ENCODE measurements at places on chromosomes 1 and 21.

DNA sequence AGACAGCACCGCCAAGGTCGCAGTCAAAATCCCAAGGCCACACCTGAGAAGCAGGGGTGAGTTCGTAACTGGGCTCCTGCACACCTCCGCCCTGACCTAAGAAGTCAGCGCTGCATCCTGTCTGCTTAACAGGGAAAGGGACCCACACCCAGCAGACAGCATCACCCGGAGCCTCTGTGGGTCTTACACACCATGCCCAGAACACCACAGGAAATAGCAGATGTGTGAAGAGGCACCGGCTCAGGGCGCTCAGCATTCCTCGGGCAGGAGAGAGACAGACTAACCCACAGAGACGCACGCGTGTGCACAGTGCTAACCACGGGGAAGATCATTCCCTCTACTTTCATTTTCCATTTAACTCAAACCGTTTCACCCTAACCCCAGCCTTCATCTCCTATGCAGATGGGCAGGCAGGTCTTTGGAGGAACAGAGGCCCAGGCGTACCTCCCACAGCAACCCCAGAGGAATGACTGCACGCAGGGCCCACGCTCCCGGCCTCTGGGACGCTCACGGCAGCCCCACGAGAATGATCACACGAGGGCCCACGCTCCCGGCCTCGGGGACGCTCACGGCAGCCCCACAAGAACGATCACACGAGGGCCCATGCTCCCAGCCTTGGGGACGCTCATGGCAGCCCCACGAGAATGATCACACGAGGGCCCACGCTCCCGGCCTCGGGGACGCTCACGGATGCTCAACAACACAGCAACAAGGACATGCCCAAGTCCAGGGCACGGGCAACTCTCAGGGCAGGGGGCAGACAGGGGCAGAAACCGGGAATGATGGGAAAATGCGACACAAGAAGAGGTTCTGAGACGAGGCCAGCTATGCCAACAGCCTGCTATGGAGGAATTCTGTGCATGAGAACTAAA lies 20.9 kb downstream of the POFUT2 start:
- DNase-seq, result no peak

GRCh38 chr1:30662291-30662840 lies 61.0 kb downstream of the MATN1 start:
- DNase-seq, result no peak

DNA sequence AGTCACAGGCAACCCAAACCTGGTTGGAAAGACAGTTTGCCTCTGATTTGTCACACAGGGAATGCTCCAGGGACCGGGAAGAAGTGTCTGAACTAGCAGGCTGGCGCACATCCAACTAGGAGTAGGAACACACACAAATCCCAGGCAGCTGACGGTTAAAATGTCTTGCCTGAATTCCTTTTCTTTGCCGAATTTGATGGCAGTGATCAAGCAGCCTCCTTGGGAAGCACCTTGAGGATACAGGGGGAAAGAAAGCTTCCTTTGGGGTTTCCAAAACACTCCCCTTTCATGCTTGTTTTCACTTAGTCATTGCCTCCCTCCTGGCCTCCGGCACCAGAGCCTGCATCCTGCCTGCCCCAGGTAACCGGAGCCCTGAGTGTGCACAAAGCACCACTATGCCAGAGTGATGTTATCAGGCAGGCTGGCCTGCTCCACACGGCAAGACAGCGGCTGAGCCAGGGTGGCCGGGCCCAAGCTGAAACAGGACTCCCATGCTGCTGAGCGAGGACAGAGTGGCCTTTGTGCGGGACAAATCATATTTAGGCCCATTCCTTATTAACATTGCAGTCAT lies 193.8 kb downstream of the LMX1A start:
- no peak for DNase-seq

- no peak for DNase-seq
These were observed 28.9 kb upstream of the APP start for GRCh38 chr21:26199456-26199855.

- DNase-seq, result no peak
These were observed 245.3 kb downstream of the CTH start for GRCh38 chr1:70656361-70656760.

DNA sequence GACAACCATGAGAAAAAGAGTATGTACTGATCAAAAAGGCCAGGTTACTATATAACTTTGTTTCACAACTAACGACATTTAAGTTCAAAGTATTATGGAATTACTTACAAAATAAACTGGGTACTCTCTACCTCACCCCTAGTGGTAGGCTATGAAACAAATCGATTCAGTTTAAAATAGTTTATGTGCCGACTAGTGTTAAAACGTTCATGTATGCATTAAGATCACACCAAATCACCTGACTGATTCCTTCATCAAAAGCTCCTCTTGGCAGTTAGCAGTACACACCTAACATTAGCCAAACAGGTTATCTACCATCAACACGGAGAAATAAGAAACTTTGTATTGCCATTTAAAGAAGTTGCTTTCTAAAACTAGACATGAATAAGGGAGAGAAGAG lies 137.1 kb downstream of the AKT3 start:
- DNase-seq, result no peak

DNA sequence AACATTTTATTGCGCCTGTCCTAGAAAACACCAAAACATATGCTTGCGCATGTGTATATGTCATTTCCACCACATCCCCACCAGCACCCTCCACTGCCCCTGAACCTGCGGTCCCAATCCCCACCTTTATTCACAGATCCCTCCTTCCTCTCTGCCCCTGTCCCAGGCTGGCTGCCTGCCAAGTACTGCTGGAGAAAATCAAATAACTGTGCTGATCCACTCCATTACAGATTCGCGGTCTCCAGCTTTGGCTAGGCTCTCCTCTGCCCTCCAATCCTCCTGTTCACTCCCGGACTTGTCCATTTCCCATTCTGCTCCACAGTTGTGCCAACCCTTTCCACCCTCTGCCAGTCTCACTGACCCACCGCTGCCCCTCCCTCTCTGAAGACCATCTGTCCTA lies 59.3 kb upstream of the GJB5 start:
- DNase-seq, result no peak

DNA sequence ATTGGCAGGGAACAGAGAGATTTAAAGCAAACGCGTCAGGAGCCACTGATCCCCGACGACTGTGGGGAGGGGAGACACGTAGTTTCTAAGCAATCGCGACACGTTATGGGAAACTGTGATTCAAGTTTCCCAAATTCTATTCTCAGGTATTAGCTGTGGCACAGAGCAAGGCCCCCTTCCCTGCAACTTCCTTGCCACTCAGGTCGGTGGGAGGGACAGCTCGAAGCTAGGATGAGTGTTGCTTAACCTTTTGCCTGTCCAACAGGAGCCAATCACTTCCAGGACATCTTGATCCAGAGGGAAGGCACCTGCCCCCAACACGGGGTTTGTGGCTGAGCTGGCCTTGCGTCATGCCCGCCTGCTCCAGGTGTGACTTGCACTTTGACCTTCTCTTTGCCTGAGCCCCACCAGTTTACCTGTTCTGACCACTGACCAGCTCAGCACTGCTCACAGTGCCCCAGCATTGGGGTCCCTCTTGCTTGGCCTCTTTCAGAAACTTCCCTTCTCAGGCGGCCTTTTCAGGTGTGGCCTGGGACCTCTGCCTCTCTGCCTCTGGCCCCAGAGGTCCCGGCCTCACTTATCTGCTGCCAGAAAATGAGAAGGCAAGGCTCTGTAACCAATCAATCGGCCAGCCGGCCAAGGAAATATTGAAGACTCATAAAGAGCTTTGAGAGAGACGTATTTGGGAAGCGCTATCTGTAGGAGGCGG lies 24.6 kb downstream of the TEX35 start:
- DNase-seq, result no peak

DNA sequence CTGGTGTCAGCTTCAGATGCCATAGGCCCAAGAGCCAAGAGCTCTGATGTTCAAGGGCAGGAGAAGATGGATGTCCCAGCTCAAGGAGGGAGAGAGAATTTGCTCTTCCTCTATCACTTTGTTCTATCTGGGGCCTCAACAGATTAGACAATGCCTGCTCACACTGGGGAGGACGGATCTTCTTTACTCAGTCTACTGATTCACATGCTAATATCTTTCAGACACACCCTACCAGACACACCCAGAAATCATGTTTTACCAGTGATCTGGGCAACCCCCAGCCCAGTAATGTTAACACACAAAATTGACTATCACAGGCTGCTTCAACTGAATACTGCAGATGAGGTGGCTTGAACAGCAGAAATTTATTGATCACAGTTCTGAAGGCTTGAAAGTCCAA lies 69.0 kb downstream of the OLFML3 start:
- no peak for DNase-seq

- DNase-seq, result no peak
These were observed 20.6 kb downstream of the CSF1 start for GRCh38 chr1:109931189-109931731.

GRCh38 chr21:37449302-37449937 lies 82.8 kb downstream of the DYRK1A start:
- no peak for DNase-seq

GRCh38 chr1:119712342-119713038 lies 756 bp downstream of the PHGDH start:
- peak; percentile 16 for DNase-seq

- DNase-seq, result no peak
These were observed 33.5 kb downstream of the RXRG start for GRCh38 chr1:165411396-165411795.

GRCh38 chr21:39373634-39374033 lies 24.7 kb upstream of the HMGN1 start:
- no peak for DNase-seq

DNA sequence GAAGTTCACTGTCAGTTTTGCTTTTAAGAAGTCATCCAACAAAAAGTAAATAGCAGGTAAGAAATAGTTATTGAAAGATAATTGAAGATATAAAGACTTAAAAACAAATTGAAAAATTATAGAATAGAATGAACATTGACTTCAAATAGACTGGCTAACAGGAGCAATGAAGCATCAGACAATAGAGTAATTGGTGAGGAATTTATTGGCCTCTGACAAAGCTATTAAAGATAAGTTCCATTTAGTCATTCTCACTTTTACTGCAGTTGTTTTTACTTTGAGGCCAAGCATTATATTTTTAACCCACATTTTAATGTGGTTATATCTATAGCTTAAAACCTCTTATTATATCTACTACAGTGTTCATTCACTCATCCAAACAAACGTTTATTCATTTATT lies 228.8 kb upstream of the ADGRL2 start:
- DNase-seq, result no peak

- no peak for DNase-seq
These were observed 18.1 kb upstream of the HMCN1 start for GRCh38 chr1:185716095-185716494.

DNA sequence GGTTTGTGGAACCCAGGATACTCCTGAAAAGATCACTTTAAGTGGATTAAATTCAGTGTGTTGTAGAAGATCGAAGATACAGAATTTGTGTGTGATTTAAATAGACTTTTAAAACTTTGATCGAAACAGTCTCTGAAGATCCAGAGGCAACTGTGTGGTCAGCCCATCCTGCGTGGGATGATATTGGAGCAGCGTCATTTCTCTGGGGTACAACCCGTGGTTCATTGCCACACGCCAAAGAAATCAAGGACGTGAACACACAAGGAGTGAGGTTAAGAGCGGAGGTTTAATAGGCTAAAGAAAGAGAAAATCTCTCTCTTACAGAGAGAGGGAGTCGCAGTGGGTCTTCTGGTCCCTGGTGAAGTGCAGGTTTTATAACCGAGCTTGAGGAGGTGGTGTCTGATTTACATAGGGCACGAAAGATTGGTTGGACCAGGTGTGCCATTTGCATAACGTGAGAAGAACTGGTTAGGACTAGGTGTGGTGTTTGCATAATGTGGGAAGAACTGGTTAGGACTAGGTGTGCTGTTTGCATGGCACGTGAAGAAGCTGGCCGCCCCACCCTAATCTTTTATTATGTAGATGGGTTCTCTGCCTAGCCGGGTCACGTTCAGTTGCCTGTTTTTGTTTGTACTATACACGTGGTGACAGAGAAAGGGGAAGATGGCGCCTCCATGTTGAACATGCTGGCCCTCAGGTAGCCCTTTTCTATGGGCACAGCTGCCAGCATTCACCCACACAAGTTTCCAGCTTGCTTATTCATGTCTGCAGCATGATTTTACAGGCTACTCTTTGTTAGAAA lies 82.3 kb downstream of the ADSS2 start:
- DNase-seq, result no peak

- no peak for DNase-seq
These were observed at the start of gene ATP1A2 for GRCh38 chr1:160115545-160116282. Gene ATP1A2 (plus strand): TSS chr1:160115759. CDS start chr1:160115862, 103 bp downstream.

GRCh38 chr1:11521582-11522399 lies 42.8 kb downstream of the DISP3 start:
- no peak for DNase-seq

GRCh38 chr1:206655471-206655882 lies 20.1 kb downstream of the DYRK3 start:
- no peak for DNase-seq

- no peak for DNase-seq
These were observed 65.2 kb upstream of the TINAGL1 start for GRCh38 chr1:31510853-31511789.

GRCh38 chr1:99365545-99365944 lies 101.3 kb downstream of the PLPPR4 start:
- no peak for DNase-seq

- no peak for DNase-seq
These were observed 50.6 kb upstream of the BACH1 start for GRCh38 chr21:29248124-29248523.

DNA sequence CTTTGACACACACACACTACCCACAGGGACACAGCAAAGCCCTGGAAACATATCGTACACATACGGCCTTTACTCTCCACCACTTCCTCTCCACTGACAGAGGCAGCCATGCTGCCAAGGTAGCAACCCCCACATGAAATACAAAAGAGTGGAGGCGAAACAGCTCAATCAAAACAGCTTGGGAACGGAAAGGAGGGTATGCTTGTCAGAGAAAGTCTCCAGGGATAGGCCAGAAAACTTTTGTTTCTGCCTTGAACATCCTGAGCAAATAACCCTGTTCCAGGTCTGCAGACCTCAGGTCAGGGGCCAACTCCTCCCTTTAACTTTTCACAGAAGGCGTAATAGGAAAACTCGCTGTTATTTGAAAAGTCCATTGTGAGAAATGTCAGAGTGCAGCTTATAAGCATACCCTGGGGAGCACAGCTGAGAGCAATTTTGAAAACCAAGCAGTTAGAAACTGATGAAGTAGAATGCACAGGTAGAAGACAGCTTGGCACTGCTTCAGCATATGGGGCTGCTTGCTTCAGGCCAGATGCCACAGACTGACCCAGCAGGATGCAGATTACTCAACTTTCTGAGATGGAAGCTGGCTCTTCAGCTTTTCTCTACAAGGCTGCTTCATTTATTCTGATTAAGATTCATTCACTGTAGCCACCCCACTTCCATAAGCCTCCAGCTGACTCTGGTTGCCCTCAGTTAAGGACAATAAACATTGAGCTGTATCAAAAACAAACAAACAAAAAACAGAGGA lies 18.0 kb downstream of the KIAA0319L start:
- DNase-seq, result no peak

DNA sequence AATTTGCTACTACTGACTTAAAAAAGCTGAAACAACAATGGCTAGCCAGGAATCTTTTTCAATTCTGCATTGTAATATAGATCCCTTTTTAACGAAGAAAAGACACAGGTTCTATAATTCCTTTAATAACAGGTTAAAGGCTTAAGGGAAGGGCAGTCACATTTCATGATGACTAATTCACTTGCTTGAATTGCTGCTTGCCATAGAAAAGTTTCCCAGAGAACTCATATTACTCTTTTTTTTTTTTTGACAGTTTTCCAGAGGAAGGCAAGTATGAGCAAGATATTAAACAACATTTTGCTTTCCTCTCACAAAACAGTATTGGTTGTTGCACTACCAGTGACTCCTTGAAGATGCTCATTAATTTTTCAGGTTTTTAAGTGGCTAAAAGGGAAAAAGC lies 60.9 kb downstream of the IL23R start:
- no peak for DNase-seq

GRCh38 chr1:221778125-221778524 lies 36.2 kb upstream of the DUSP10 start:
- DNase-seq, result no peak

Data from stimulated activated CD4-positive, alpha-beta T cell treated with anti-CD3 and anti-CD28 coated beads, TNF-alpha, amount 100 ng/mL, for 24 hours (primary cell).